ENCODE measurements at places on chromosomes 12 and 14.

DNA sequence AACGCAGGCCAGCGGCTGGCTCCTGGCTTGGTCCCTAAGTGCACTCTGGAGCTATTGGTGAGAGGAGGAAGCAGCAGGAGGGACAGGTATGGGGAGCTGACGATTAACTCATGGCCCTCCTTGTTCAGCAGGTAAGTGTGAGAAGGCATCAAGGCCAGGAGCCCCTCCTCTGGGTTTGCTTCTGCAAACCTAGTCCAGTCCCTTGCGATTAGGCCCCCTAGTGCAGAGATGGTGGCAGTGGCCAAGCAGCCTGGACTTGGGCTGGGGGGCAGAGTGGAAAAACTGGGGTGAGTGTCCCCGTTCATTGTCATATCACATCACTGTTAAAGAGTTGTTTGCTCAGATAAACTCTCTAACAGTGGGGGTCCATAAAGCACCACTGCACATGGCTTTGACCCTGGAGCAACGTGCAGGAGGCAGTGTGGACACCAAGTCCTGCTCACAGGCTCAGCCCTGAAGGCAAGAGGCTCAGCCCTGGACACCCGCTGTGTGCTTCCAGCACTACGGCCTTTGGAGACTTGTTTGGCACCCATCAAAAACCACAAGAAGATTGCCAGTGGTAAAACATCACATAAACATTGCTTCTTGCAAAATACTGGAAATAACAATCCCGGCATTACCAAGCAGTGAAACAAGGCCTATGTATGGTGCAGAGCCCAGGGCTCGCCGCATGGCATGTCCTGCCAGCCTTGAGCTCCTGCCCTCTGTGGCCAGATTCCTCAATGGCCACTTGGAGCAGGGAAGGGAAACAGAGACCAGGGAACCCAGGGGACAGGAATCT lies 184.3 kb upstream of the RTL1 start:
- no peak overlapping the region for H3K4me3 ChIP-seq
- no peak overlapping the region for H3K27ac ChIP-seq
- H3K36me3 ChIP-seq = no peaks in the 10 kb centered on the region
- H3K4me1 ChIP-seq = no peaks in the 10 kb centered on the region

- no peaks in the 10 kb centered on the region for H3K4me1 ChIP-seq
- DNase-seq = no peak
- H3K4me3 ChIP-seq = no peak overlapping the region
- peaks cover 16% of the 10 kb centered on the region for H3K27me3 ChIP-seq
- H3K27ac ChIP-seq = no peak overlapping the region
Observed at GRCh38 chr12:6122201-6122600, 2.3 kb downstream of the VWF start.

DNA sequence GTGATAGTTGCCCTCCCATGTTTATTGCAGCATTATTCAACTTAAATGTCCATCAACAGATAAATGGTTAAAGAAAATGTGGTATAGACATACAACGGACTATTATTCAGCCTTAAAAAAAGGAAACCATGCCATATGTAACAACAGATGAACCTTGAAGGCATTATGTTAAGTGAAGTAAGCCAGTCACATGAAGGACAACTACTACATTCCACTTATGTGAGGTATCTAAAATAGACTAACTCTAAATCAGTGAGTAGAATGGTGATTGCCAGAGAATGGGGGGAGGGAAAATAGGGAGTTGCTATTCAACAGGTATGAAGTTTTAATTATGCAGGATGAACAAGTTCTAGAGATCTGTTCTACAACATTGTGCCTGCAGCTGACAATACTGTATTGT lies 10.1 kb downstream of the PCNX4 start:
- H3K4me1 ChIP-seq = peaks cover 12% of the 10 kb centered on the region
- no peaks in the 10 kb centered on the region for H3K27me3 ChIP-seq
- no peak for DNase-seq
- no peak overlapping the region for H3K4me3 ChIP-seq
- H3K27ac ChIP-seq = no peak overlapping the region

- H3K4me1 ChIP-seq = peaks cover 22% of the 10 kb centered on the region
- H3K27me3 ChIP-seq = peaks cover 79% of the 10 kb centered on the region
- H3K4me3 ChIP-seq = no peak overlapping the region
Observed at GRCh38 chr14:101442451-101442850, 118.8 kb upstream of the DIO3 start.

- DNase-seq = no peak
- peaks cover 49% of the 10 kb centered on the region for H3K36me3 ChIP-seq
- no peaks in the 10 kb centered on the region for H3K4me1 ChIP-seq
- H3K27ac ChIP-seq = no peak overlapping the region
- H3K27me3 ChIP-seq = no peaks in the 10 kb centered on the region
- H3K4me3 ChIP-seq = no peak overlapping the region
Observed at GRCh38 chr14:92952481-92953298, 29.7 kb downstream of the CHGA start.

All from DND-41 (cell line).